ENCODE measurements at places on chromosomes 6 and 20.

DNA sequence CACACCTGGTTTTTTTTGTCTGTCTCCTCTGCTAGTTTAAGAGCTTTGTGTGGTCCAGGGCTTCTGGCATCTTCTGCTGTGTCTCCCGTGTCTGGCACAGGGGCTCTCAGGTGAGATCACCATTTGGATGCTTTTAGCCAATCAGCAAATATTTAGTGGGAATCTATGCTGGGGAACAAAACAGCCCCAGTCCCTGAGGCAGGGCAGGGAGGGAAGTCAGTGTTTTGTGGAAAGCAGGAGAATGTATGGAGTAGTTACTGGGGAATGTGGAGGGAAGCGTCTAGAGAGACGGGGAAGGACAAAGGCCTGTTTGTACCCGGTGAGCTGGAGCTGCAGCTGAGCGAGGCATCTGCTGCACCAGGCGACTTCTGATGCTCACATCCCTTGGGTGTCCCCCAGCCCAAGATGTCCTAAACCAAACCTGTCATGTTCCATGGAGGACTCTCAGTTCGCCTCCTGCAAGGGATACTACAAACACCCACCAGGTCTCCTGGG is 49.3 kb upstream of the NNAT start:
- DNase-seq: no peak

GRCh38 chr6:142624978-142625715 is 319.8 kb downstream of the HIVEP2 start:
- no peak for DNase-seq

DNA sequence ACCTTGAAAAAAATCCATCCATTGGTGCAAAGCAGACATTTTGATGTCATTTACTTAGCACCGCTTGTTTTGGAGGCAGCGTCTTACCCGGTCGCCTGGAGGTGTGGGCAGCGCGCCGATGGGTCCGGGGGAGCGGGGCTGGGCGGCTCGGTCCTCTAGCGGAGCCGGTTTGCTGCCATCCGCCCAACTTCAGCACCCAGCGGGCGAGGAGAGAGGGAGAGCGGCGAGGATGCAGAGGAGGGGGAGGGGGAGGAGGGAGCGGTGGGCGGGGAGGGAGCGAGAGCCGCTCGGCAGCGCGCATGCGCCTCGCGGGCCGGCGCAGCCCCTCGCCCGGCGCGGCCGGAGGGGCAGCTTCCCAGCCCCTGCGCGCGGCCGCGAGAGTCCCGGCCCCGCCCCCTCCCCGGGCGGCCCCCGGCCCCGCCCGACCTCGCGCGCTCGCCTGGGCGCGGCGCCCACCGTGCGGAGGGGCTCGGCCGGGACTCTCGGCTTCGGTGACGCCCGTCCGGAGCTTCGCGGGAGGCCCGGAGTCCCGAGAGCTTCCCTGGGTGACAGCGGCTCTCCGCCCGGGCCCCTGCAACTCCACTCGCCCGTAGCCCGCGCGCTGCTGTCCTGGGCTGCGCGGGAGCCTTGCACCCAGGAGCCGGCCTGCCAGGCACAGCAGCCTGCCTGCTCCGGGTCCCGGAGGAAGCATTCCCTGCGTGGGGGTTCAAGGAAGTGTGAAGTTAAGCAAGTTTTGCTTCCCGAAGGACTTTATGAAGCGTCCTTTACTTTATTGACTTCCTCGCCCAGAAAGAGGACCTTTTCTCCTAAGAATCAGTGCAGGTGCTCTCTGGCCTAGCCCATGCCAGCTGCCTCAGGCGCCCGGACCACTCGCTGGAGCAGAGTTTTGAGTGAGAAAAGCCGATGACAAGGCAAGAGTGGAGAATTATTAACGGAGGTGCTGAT is at the start of gene RGS17:
TSS of gene RGS17 (minus strand) at position 246 of the 945 bp plus-strand sequence. CDS start 87,264 bp downstream, outside the sequence.
- peak; percentile 33 for DNase-seq

GRCh38 chr20:37299718-37300528 is 10.5 kb downstream of the MANBAL start:
- no peak for DNase-seq

DNA sequence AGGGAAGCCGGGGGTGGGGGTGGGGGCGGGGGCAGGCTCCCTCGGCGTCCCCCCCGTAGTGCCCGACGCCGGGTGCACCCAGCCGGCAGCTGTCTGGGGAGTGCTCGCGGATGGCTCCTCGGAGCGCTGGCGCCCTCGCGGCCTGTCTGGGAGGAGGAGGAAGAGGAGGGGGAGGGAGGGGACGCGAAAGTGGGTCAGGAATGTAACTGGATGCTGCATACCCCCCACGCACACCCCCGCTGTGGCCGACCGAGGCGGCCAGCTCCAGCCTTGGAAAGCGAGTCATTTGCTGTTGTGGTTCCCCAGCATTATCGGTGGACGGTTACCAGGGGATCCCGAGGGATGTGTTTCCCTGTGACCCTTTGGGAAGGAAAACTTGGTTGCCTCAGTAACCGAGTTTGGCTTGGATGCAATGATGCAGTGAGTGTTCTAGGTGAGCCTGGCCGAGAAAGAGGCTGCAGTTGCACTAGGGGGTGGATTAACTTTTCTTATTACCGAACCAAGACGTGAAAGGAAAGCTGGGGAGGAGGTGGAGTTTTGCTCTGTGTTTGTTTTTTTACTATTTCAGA is 55.2 kb upstream of the RREB1 start:
- peak; percentile 16 for DNase-seq

Data from GM06990 (cell line).